ENCODE measurements at places on chromosomes 1 and 21. TPM values are rescaled to one million over a fixed set of nuclear protein-coding genes. Genes with fewer than 3 reads are reported as not detected.
A peak's percentile ranks its signal among the peaks of the same experiment; 100 is the strongest.

- DNase-seq = no peak
Measured at GRCh38 chr1:53332833-53333232, 5.0 kb upstream of the LRP8 start.

- DNase-seq = no peak
Measured at GRCh38 chr1:91502672-91503184, 2.1 kb downstream of the CDC7 start.

GRCh38 chr1:32045772-32046171 is 27.0 kb upstream of the TMEM39B start:
- DNase-seq = no peak

DNA sequence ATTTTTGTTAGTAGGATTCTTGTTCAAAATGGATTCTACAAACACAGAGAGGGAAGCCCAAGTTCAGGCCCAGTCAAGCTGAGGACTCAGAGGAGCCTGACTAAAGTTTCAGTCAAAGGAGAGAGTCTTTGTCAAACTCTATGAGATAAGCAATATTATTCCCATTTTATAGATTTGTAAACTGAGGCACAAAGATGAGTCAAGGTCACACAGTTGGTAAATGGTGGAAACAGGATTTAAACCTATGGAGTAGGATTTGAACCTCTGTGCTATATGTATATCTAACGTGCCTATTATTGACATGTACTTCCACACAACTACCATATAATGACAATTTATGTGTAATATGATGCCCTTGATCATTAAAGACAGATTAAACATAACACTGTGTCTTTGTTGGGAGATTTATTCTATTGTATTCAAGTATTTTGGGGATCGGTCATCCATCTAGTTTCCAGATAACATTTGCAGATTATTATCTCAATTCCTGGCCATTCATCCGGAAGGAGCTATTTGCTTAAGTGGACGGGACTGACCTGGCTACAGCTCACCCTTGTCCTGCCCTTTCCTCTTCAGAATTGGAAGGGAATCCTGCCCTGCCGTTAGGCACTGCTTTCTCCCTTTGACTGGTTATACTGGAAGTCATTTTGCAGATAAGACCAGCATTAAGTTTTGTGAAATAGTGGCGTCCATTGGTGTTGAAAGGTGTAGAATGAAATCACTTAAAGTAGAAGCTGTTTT is 86.1 kb upstream of the LMO4 start:
- no peak for DNase-seq

DNA sequence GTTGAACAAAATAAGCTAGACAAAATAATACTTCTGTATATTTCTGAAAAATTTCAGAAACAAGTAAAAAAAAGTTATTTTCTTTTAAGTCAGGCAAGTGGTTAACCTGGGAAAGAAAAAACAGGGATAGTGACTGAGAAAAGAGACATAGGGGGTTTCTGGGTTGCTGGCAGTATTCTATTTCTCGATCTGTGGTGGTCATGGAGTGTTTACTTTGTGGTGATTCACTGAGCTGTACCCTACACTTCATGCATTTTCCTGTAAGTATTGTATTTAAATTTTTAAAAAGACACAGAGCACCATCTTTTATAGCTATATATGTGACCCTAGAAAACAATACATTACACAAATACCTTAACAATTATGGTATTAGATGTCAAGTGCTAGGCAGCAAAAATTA is 58.2 kb downstream of the ZNF644 start:
- no peak for DNase-seq

GRCh38 chr1:8027748-8028570 is 1.9 kb upstream of the ERRFI1 start:
- peak; percentile 77 for DNase-seq

DNA sequence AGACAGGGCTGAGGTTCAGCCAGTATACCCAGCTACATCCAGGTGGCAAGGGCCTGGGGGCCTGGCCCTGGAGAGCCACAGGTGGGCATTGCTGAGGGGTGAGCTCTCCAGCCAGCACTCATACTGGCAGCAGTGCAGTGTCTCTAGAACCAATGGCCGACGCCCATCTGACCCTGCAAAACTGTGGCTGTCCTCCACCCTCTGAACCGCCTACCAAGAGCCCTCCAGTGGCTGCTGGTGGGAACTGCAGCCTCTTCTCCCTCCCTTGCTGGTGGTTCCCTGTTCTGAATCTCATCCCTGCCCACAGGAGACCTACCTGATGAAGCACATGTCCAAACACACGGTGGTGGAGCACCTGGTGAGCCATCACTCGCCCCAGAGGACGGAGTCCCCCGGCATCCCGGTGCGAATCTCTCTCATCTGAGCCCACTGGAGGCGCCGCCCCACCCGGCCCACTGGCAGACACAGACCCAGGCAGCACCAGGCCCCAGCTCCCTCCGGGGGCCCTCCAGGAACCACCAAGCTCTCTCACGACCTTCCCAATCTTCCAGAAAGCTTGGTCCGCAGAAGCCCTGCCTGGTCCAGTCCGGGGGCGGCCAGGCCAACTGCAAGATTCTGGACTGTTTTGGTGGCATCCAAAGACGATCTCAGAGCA is 22.1 kb downstream of the A3GALT2 start:
- peak; percentile 58 for DNase-seq

DNA sequence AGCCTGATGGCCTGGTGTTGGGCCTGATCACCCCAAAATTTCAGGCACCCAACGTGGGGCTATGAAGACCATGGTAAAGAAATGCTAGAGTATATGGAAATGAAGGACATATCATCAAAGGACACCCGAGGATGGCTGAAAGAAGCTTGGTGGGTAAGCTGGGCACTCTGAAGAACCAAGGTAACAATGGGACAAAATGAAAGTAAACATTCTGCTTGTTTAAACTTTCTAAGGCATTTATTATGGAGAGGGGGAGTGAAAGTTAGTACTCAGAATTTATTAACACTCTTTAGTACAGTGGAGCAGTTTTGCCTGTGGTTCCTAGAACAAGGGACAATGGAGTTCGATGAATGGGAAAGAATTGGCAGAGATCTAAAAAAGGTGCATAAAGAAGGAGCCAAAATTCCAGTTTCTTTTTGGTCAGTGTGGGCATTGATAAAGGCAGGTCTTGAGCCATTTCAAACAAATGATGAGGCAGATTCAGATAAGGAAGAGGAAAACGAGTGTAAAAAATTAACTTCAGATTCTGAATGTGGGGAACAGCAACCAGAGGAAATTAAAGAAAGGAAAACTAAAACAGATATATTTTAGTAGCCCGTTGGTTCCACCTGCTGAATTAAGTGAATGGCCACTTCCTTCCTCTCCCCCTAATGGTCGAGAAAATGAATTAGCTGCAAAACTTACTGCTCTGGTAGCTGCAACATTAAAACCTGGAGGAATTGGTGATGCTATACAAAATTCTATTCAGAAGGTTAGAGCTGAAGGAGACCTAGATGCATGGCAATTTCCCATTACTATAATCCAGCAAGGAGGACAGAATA is 8.4 kb upstream of the PM20D1 start:
- no peak for DNase-seq

- peak; percentile 87 for DNase-seq
Measured at GRCh38 chr21:43789276-43790009, at the start of gene RRP1. TSS of gene RRP1 (plus strand) at chr21:43789577. CDS start at chr21:43789630, 53 bp downstream.

GRCh38 chr1:114510274-114511031 is 550 bp downstream of the TRIM33 start:
- peak; percentile 29 for DNase-seq

GRCh38 chr1:49102752-49103151 is 326.1 kb upstream of the BEND5 start:
- peak; percentile 18 for DNase-seq

GRCh38 chr1:65467536-65467935 is 47.1 kb downstream of the LEPR start:
- DNase-seq = peak; percentile 63

GRCh38 chr1:180612632-180613031 is 19.2 kb upstream of the XPR1 start:
- no peak for DNase-seq

Gene TMPRSS15
- not detected for total RNA-seq

Gene BCAN
- total RNA-seq = not detected

Gene SLFNL1
- under 0.01 TPM for total RNA-seq

Gene MFN2
- total RNA-seq = 52.5 TPM

Gene SERTAD4
- total RNA-seq = 31.1 TPM
